ENCODE measurements at places on chromosomes 11 and 22.

GRCh38 chr22:22764085-22764484, 119.7 kb downstream of the GGTLC2 start:
- DNase-seq, result no peak

DNA sequence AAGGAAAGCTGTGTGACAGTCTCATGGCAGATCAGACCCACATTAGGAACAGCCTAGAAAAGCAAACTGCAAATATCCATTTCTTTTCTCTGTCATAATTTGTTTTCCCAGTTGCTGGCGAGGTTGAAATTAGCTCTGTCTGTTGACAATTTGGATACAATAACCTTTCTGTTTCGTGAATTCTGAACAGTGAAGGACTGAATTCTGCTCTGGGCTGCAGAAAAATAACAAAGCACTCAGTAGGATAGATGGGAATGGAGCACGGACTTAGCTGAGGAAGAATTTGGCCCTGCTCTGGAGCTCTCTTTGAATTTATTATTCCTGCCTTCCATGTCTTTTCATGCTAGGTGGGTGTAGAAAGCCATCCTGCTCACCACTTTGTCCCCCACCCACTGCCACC, 140.3 kb downstream of the RRAS2 start:
- no peak for DNase-seq

DNA sequence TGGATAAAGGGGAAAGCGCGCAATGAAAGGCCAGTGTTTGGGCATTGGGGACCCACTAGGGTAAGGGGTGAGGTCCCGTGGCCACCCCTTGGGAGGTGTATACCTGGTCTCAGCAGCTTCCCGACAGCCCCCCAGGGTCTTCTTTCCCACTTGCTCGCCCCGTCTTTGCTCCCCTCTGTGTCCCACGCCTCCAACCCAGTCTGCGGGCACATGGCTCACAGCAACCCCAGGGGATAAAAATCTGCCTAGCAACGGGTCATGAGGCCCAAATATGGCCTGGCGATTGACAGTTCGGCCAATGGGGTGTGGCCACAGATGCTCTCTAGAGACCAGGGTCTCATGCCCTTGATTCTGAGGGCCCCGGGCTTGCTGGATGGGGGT, 41.6 kb downstream of the AHNAK start:
- no peak for DNase-seq

- no peak for DNase-seq
Observed at GRCh38 chr11:17645190-17645970, 74.0 kb upstream of the MYOD1 start.

GRCh38 chr22:20583471-20583922, 76.1 kb downstream of the MED15 start:
- DNase-seq, result no peak

DNA sequence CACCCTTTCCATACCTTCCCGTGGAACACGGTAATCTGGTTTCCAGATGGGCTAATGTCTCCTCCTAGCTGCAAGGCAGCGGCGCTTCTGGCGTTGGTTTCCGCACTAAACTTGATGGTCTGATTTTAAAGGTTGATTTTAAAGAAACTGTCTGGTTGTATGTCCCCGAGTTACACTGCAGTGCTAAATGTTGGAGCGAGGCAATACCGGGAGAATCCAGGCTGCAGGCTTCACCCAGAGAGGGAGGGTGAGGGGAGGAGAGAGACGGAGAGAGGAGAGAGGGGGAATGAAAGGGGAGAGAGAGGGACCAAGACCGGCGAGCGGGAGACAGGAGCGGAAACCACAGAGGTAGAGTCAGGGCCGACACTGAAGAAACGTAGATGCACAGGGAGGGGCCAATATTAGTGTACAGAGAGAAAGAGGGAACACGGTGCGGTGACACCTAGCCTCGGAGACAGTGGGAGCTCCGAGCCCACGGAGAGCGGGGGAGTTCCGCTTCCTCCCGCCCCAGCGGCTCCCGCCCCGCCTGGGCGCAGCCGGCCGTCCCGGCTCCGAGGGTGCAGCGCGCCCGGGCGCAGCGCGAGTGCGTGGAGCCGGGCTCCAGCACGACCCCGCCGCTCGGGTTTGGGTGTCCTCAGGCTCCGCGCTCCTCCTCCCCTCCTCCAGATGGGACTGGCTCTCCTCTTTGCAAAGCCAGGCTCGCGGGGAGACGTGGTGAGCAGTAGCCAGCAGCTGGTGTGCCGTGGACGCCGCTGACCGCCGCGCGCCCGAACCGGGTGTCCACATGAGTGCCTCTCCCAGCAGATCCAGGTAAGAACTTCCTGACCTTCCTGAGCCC, 71.9 kb upstream of the GRAMD1B start:
- no peak for DNase-seq

GRCh38 chr11:15309296-15309695, 194.6 kb downstream of the INSC start:
- no peak for DNase-seq

- DNase-seq, result no peak
Observed at GRCh38 chr11:66143996-66144678, 74.1 kb downstream of the PACS1 start.

- DNase-seq, result no peak
Observed at GRCh38 chr11:107916671-107917241, 11.5 kb upstream of the RAB39A start.

DNA sequence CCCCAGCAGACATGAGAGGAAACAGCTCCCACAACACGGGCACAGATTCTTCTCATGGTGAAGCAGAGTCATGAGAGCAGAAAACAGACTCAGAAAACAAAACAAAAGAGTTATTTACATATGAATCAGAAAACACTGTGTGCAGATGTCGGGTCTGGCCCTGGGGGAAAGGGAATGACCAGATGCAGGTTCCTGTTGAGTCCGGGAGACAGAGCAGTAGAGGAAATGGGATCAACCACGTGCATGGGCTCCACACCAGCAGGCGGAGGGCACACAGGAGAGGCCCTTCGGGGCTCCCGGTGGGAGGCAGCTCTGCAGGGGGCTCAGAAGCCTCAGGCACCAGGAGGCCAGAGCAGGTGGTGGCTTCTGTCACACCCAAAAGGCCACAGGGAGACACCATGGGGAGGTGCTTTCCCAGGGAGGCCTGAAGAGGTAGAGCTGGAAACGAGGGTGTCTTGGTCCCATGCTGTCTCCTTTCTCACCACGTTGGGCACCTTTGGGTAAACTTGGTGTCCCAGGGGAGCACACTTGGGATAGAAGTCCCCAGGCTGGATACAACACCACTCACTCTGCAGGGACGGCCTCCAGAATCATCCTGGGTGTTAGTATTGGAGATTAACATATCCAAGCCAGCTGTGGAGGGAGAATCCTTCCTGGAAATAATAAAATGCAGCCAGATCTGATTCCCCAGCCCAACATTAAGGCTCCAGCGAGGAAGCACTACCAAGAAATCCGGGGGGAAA, 764.7 kb downstream of the BRD1 start:
- DNase-seq, result no peak

DNA sequence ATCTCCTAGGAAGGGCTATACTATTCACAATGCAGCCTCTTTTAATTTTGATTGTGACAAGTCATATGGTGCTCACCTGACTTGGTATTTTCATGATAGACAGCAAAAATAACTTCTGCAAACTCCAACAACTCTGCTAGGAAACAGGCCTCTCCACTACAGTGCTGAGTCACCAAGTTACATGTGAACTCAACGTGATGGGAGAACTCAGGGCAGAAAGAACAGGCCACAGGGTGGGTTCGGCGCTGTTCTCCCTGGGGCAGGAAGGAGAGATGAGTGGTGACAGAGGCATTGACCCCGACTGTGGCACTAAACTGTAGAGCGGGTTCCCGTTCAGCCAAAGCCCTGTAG, 76.6 kb upstream of the UCP3 start:
- DNase-seq, result no peak

DNA sequence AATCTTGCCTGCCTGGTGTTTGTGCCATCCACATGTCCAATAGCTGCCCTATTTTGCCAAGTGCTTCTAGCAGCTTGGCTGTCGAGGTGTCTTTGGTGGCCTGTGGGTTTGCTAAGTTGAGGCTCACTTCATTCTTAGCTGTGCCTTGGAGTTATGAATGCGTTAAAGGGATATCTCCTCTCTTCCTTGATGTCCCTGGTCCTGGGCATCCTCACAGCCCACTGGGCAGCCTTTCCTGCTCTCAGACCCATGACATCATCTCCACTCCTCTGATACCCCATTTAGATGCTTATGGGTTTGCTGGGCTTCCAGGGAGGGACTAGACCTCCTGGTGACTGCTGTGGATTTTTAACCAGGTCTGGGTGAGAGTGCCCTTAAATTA, 1.3 kb downstream of the LDLRAD3 start:
- no peak for DNase-seq

DNA sequence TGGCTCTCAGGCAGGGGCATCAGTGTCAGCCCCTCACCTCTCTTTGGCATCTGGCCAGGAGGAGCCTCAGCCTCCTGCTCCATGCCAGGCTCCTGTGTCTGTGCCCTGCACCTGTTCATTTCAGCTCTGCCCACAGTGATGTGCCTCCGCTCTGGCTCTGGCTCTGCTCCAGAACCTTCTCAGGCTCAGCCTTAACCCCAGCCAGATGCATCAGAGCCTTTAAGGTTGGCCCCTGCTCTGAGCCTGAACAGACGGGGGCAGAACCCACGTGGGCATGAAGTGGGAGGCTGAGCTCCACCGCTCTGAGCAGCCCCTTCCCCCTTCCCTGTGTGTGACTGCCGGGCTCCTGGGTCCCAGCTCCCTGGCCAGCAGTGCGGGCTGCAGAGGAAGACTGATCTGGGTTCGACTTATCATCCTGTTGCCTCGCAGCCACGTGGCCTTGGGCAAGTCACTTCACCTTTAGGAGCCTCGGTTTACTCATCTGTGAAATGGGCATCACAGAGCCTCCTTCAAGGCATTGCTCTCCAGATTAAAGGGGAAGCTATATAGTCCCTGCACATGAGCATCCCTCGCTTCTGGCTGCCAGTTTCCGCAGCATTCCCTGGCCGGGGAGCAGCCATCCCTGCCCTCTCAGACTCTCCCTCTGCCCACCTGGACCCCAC, 44.7 kb upstream of the RTL6 start:
- DNase-seq, result no peak

DNA sequence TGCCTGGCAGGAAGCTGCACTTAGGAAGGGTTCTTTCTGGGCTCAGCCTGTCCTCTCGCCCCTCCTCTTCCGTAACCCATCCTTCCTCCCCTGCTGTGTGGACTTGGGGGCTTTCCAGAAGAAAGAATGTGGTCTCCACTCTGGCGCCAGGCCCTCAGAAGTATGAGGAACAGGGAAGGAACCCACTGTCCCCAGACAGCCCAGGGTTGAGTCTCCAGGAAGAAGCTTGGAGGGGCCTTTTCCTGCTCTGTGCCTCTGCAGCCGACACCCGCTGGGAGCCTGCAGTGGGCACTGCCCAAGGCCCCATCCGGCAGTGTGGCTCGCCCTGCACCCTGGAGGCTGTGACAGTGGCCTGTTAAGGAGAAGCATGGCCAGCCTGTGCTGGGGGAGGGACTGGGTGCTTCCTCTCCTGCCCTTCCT, 112.6 kb downstream of the ST3GAL4 start:
- no peak for DNase-seq

GRCh38 chr11:29353833-29354232, 663.0 kb downstream of the KCNA4 start:
- no peak for DNase-seq

DNA sequence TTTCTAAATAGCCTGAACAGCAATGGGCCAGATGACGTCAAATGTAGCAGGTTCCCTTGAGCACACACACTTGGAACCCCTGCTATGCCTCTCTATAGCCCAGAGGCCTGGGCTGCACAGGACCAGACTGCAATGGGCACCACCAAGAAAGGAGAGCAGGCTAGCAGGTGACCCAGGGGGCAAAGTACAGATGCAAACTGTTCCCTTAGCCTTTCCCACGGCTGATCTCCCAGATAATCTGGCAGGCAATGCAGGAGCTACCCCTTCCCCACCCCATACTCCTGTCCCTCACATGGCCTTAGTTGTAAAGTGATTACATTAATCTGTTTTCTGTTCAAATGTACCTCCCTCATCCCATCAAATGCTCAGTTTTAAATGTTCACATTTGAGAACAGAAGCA, 41.3 kb downstream of the SMCO4 start:
- DNase-seq, result no peak
